ENCODE measurements at places on chromosomes 3 and 15.

- DNase-seq, result no peak
Measured at GRCh38 chr3:154583086-154583634, 153.2 kb upstream of the GPR149 start.

DNA sequence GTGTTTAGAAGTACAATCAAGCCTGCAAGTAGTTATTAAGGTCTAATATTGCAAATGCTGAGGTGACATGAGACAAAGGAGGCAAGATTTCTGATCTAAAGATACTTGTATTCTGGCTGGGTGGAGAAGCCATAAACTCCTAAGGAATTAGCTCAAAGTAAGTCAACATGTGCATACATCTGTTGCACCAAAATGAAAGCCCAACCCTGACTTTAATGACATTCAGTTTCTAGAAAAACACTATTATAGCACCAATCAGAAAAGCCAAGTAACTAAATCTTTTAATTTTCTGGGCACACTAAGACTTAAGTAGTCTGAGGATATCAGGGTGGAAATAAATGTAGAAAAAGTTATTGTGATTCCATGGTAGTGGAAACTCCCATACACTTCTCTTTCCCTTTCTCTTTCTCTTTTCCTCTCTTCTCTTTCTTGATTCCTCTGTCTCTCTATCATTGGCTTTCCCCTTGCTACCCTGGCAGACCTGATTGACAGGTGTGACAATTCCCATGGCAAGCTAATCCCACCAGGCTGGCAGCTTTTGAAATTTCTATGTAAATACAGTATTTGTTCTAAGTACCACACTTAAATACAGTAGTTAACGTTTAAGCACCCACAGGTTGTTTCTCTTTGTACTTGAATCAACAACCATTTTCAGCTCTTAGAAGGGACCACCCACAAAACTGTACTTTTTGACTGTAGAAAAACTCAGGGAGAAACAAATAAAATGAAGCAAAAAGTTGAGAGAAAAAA lies 528.4 kb upstream of the SEMA6D start:
- no peak for DNase-seq

- DNase-seq, result no peak
Measured at GRCh38 chr3:161342629-161343028, 28.7 kb downstream of the SPTSSB start.

DNA sequence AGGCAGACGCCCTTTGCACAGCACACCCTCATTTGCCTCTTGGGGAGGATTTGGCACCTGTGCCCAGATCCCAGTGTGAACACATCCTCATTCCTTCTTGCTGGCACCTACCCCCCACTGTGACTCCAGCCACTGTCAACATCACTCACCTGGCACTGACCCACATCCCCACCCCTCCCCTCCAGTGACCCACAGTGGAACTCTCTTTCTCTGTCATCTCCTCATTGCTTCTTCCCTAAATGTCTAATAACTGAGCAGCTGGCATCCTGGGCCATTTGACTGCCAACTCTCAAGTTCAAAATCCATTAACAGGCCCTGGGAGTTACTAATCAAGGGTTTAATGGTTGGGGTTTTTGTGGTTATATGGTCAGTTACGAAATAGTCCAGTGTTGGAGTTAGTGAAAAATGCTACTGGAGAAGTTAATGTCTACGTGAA lies 14.4 kb downstream of the SNAPC5 start:
- no peak for DNase-seq

DNA sequence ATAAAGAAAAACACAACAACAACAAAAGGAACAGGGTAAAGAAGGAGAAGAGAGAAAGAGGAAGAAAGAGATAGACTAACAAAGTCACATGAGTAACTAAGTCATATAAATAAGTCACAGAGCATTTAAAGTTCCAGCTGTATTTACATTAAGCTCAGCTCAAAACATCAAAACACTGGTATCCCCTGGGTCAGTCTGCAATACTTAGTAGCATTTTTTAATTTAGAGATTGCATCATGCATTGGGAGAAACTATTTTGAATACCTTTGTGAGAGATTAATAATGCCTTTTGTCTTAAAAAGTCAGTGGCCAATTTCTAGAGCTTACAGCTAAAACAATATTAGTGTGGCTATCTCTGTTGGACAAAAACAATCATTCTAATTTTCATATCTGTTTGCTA lies 78.4 kb downstream of the NEK10 start:
- DNase-seq, result no peak

DNA sequence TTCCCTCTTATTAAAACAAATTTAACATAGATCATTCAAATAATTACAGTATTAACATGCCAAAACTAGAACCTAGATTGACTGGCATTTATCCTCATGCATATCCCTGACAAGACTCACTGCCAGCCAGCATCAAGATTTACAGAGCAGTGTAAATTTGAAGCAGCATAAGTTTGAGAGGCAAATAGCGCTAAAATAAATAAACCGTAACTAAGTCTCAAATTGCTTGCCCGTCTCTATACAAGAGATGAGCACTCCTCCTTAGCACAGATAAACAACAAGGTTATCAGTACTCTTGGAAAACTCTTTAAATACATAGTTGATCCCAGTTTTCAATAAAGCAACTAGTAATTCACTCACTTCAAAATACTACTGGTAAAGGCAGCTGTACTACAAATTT lies 29.6 kb downstream of the MSL2 start:
- no peak for DNase-seq

DNA sequence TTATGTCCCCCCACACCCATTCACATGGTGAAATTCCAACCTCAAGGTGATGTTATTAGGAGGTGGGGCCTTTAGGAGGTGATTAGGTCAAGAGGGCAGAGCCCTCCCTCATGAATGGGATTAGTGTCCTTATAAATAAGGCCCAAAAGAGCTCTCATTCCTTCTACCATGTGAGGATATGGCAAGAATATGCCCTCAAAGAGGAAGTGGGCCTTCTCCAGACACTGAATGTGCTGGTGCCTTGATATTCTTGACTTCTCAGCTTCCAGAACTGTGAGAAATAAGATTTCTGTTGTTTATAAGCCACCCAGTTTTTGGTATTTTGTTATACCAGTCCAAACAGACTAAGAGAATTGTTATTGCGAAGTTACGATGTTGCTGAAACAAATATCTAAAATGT lies 94.4 kb downstream of the ANKRD28 start:
- DNase-seq, result no peak

DNA sequence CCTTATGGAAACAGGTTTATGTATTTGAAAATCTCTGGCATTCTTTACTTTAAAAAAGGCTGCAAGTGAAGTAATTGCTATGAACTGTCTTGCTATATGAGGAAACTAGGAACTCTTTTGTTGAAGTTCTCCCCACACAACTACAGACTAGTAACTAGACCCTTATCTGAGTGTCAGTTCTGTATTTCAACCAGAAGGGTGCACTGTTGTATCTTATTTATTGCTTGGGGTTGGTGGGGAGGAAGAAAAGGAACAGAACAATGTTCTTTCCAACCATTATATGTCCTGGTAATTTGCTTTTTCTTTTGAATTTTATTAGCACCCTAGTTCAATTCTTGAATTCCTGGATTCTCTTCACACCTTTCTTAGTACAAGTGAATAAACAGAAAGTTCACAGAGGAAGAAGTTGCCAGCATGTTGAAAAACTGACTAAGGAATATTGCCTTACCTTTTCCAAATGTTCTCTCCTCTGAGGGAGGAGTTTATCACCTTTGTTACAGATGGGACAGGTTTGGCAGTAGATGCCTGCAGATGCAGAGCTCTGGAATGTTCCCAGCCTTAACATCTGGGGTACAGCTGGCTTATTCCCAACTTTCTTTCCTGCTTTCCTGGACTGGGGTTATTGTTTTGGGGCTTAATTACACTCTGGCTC lies 162.4 kb upstream of the CFAP20DC start:
- no peak for DNase-seq
